ENCODE measurements at places on chromosomes 12 and 14.

DNA sequence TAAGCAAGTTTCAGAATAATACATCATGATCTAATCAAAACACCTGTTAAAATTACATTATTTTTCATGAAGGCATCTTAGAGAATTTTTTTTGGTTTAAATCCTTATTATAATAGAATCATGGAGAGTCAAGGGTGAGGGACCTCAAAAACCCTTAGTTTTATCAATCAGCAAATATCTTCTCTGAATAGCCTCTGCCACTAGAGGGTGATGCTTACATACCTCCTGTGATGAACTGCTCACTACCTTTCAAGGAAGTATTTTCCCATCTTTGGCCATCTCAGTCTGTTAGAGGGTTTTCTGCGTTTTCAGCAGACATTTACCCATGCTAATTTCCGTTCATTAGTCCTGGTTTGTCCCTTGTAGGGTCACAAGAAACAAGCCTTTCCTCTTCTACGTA lies 200.2 kb downstream of the TRHDE start:
- no peak for DNase-seq

- peak; percentile 36 for DNase-seq
These were observed 27.0 kb upstream of the HIF1A start for GRCh38 chr14:61668282-61668681.

DNA sequence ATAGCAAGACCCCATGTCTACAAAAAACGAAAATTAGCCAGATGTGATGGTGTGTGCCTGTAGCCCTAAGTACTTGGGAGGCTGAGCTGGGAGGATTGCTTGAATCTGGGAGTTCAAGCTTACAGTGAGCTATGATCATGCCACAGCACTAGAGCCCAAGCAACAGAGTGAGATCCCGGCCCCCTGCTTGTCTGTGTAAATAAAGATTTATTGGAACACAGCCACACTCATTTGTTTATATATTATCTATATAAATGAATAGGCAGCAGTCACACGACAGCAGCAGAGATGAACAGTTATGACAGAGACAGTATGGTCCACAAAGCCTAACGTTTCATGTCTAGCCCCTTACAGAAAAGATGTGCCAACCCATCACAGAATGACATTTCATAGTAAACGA lies 14.8 kb downstream of the DDX54 start:
- no peak for DNase-seq

- DNase-seq: peak; percentile 76
These were observed 920 bp downstream of the CDK17 start for GRCh38 chr12:96399120-96399918.

DNA sequence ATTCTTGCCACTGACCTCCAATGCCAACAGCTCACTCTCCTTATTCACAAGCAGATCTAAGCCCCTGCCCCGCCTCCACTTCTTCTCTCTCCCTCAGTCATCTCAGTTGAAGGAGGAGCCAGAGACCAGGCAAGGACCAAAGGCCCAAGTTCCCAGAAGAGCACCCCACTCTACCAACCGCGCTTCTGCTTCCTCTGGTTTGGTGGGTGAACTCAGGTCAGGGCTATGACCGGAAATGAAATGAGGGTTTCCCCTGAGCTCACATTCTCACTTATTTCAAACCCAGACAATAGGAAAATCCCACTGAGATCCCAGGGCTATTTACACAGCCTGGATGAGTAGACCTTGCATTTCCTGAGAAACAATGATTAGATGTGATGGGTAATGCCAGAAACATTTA lies 9.9 kb downstream of the DPF3 start:
- no peak for DNase-seq

DNA sequence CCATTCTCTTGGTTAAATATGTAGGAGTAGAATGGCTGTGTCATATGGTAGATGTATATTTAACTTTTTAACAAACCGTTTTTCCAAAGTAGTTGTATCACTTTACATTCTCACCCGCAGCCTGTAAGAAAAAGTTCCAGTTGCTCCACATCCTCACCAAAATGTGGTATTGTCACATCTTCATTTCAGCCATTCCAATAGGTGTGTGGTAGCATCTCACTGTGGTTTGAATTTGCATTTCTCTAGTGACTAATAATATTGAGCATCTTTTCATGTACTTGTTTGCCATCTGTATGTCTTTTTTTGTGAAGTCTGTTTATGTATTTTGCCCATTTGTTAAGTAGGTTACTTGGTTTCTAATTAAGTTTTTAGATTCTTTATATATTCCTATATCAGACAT lies 78.6 kb downstream of the TBK1 start:
- no peak for DNase-seq

GRCh38 chr12:132071040-132071810 lies 72.9 kb downstream of the DDX51 start:
- DNase-seq: no peak

- DNase-seq: no peak
These were observed 5.4 kb downstream of the RPS6KL1 start for GRCh38 chr14:74917646-74918081.

GRCh38 chr12:92556141-92556540 lies 146.6 kb upstream of the PLEKHG7 start:
- DNase-seq: no peak

GRCh38 chr14:105315941-105316576 lies 1.5 kb downstream of the PACS2 start:
- peak; percentile 30 for DNase-seq

DNA sequence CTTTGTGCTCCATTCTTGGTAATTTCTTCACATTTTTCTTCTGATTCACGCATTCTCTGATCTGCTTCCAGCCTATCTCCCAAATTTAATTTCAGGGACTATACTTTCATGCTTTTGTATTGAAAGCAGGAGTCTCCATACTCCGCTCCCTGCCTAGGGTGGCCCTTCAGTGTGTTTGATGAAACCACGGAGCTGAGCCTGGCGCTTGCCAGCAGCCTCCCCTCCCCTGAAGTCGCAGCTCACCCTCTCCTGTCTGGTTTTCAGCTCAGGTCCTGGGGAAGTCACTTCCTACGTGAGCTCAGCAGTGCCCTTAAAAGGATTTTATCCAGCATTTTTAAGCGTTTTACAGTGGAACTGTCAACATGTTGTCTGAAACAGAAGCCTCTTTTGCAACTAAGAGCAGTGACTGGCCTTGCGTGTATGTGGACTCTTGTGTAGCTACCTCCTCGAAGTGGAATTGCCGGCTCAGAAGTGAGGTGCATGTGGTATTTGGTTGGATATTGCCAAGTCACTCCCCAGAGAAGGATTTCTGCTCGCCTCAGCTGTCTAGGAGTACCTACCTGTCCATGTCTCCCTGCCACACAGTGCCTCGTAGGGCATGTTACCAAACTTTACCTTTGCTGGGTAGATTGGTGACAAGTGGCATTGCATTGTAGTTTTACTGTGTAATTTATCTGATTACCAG lies 78.5 kb downstream of the TESC start:
- no peak for DNase-seq

GRCh38 chr12:34605955-34606748 lies 583.9 kb downstream of the ALG10 start:
- DNase-seq: no peak

DNA sequence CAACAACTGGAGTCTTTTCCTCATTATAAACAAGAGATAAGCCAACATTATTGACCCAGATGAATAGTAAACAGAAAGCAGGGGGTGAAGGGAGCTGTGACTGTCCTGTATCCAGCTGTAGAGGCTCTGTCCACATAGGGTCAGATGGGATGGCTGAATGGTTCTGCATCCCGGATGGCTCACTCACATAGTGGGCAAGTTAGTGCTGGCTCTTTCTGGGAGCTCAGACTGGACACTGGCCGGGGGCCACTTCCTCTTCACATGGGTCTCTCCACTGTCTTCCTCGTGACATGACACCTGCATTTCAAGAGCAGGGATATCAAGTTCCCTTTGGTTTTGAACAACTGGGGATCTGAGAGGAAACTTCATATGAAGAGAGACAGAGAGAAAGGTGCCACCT lies 969.6 kb upstream of the TMEM132C start:
- no peak for DNase-seq

GRCh38 chr12:122819209-122819785 lies 16.0 kb upstream of the HIP1R start:
- no peak for DNase-seq

GRCh38 chr14:64930085-64930843 lies 12.3 kb downstream of the GPX2 start:
- DNase-seq: no peak
